ENCODE measurements at places on chromosomes 6 and 20. TPM values are rescaled to one million over a fixed set of nuclear protein-coding genes. Genes with fewer than 3 reads are reported as not detected.

The DUSP15 gene
- 16.4 TPM for total RNA-seq

The SYNCRIP gene
- 50.2 TPM for total RNA-seq

The DSP gene
- total RNA-seq = 1.1 TPM

The SPEF1 gene
- total RNA-seq = not detected

The FOXF2 gene
- 4.7 TPM for total RNA-seq

The MYT1 gene
- total RNA-seq = not detected

The EDN1 gene
- total RNA-seq = not detected

The SGK2 gene
- 0.73 TPM for total RNA-seq

The GNMT gene
- not detected for total RNA-seq

The ME1 gene
- 19.0 TPM for total RNA-seq

The GTSF1L gene
- total RNA-seq = not detected

The FAM184A gene
- total RNA-seq = 0.73 TPM

The REM1 gene
- total RNA-seq = not detected

The EIF6 gene
- 106 TPM for total RNA-seq

The ERVFRD-1 gene
- total RNA-seq = not detected

The CALHM4 gene
- total RNA-seq = not detected
